NCI-H187 treated with DMSO at 0.1 percent for 48 hours (cell line): ENCODE measurements at places on chromosomes 1 and 21.

GRCh38 chr1:29172415-29172939 lies 9.2 kb downstream of the SRSF4 start:
- DNase-seq: no peak

GRCh38 chr1:67558449-67559193 lies 126.4 kb upstream of the GADD45A start:
- DNase-seq: no peak

DNA sequence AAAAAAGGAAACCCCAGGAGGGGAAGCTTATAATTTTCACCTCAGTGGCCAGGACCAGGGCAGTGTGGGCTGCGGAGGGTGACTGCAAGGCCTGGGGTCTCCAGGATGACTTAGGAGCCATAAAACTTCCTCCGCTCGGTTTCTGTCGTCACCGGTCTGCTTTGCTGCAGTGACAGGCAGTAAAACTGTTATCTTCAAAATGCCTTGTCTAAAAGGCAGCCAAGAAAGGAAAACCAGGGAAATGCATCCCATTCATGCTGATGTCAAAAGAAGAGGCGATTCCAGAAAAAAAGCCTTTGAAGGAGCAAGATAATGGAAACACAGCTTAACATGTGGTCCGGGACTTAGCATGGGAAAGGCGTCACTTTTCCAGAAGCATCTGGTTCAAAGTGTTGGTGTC lies 42.0 kb downstream of the COL6A1 start:
- DNase-seq: no peak

GRCh38 chr1:178275049-178275448 lies 181.1 kb downstream of the RASAL2 start:
- DNase-seq: no peak

DNA sequence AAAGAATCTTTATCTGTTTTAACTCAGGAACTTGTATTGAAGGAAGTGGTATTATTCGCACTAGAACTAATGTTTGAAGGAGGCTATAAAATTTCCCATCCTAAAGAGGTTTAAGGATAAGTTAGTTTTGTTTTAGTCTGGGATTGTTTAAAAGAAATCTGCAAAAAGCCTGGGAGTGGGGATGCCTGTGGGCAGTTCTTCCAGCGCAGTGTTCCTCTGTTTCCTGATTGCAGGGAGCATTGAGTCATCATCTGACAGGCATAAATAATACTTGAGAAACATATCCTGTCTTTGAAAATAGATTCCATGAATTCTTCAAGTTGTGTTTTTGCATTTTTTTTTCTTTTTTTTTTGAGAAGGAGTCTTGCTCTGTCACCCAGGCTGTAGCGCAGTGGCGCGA lies 350.8 kb upstream of the PTBP2 start:
- DNase-seq: no peak

DNA sequence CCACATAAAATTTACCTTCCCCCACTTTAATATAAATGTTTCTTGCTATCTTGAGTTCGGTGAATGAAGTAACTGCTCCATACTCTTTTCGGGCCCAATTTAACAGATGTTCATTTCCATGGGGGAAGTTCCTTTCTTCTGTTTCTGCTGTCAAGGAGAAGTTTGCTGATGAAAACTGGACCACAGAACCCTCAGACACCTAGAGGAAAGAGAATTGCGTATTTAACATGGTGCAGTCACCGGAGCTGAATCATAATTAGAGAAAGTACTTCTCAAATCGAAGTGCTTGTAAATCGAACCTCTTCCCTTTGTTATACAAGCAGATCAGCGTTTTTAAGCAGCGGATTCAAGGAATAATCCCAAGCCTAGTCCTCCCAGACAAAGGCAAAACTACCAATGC lies 151.2 kb downstream of the TGFBR3 start:
- no peak for DNase-seq

DNA sequence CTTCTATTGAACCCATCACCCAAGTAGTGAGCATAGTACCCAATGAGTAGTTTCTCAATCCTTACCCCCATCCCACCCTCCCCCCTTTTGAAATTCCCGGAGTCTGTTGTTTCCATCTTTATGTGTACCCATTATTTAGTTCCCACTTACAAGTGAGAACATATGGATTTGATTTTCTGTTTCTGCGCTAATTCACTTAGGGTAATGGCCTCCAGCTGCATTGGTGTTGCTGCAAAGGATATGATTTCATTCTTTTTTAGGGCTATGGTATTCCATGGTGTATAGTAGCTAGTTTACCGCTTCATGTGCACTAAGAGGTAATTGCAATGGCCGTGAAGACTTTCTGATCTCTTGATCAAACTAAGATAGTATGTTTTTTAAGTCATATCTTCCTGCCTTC lies 107.5 kb upstream of the SERTAD4 start:
- DNase-seq: no peak

- DNase-seq: peak; percentile 53
Measured at GRCh38 chr1:90413519-90413918, 303.6 kb downstream of the BARHL2 start.

- no peak for DNase-seq
Measured at GRCh38 chr1:195909061-195909460, 699.2 kb downstream of the KCNT2 start.

DNA sequence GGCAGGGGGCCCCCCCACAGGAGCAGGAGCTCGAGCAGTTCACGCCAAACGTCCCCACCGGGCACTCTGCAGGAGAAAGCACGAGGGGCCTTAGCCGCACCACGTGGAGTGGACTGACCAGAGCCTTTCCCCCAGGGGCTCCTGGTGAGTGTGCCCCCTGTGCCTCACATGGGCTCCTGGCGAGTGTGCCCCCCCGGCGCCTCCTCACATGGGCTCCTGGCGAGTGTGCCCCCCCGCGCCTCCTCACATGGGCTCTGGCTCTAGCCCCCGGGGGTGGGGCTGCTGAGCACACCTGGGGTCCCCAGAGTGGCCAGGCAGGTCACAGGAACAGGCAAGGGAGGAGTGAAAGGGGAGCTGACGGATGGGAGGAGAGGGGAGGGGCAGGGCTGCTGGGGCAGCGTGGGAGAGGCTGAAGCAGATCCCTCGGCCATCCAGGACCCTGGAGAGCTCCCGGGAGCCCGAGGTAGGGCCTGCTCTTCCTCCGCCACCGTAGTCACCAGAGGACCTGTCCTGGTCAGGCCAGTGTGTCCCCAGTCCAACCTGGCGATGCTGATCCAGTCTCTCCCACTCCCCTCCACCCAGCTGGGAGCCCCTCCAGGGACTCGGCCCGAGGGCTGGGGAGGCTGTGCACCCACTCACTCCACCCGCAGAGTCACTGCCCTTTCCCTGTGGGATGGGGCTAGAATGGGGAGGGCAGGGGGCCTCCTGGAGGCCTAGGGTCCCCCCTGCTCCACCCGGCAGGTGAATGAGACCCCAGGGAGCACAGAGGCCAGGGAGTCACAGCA lies 47.6 kb downstream of the ARHGEF16 start:
- no peak for DNase-seq

DNA sequence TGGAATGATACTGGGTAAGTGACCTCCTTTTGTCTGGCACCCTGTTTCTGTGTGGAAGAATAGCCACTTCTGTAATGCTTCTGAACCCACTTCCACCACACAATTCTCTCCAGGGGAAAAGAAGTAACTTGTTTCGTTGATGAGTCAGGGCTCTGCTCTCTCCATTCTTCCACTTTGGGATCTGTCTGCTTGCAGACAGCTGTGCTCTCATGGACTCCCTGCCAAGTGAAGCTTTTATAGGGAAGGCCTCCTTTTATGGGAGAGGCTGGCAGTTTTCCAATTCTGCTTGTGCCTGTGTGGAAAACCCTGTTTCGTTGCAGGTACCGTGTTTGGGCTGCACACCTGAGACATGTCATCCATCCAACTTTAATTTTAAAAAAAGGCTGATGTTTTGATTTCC lies 130.7 kb downstream of the GIPC2 start:
- DNase-seq: no peak

- DNase-seq: no peak
Measured at GRCh38 chr1:69513601-69514000, 54.1 kb upstream of the LRRC7 start.

- DNase-seq: no peak
Measured at GRCh38 chr1:71881611-71882010, 400.7 kb downstream of the NEGR1 start.
